NCI-H2029 treated with DMSO at 0.1 percent for 48 hours (cell line): ENCODE measurements at places on chromosomes 13 and 19.

DNA sequence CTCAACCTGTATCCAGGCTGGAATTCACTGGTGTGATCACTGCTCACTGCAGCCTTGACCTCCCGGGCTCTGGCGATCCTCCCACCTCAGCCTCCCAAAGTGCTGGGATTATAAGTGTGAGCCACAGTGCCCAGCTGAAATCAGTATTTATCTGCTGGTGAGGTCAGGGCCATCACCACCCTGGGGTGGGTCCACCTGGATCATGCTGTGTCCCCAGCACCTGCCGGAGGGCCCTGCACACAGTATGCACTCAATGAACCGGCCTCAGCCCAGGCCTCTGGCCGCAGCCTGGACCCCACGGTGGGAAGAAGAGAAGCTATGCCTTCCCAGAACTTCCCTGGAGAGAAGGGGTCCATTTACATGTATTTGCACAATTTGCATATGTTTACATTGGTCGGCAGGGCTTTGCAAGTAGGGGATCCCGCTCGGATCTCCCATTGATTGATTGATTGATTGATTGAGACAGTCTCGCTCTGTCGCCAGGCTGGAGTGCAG lies 2.6 kb upstream of the SLC5A5 start:
- DNase-seq: no peak

DNA sequence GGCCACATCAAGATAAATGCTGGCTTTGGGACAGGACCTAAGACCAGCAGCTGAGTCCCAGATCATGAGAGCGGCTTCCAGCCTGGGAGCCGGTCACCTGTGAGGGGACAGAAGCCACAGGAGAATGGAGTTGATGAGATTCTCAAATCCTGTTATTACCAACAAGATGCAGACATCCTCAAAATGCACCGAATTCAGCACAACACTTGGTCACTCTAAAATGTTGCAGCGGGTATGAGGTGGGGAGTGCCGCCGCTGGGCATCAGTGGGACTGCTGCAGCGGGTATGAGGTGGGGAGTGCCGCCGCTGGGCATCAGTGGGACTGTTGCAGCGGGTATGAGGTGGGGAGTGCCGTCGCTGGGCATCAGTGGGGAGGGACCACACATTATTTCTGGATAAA lies 21.2 kb downstream of the RANBP3 start:
- no peak for DNase-seq

DNA sequence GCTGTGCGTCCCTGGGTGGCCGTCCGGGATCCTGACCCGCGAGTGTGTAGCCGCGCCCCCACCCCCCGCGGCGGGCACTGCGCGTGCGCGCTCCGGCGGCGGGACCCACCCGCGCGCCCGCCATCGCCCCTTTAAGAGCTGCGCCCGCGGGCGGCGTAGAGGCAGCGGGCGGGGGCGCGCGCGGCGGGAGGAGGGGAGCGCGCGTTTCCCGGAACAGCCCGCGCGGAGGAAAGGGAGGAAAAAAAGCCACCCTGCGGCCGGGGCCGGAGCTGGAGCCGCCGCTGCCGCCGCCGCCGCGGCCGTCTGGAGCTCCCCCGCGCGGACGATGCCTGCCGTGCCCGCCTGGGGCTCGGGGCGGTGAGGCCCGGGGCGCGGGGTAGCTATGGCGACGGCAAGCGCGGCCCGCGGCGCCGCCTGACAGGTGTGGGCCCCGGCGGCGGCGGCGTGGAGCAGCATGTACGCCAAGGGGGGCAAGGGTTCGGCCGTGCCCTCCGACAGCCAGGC lies at the start of gene SSBP4:
Gene SSBP4 (plus strand): TSS at position 204 of the 504 bp plus-strand sequence. CDS start 251 bp downstream, at position 455.
- peak; percentile 35 for DNase-seq

DNA sequence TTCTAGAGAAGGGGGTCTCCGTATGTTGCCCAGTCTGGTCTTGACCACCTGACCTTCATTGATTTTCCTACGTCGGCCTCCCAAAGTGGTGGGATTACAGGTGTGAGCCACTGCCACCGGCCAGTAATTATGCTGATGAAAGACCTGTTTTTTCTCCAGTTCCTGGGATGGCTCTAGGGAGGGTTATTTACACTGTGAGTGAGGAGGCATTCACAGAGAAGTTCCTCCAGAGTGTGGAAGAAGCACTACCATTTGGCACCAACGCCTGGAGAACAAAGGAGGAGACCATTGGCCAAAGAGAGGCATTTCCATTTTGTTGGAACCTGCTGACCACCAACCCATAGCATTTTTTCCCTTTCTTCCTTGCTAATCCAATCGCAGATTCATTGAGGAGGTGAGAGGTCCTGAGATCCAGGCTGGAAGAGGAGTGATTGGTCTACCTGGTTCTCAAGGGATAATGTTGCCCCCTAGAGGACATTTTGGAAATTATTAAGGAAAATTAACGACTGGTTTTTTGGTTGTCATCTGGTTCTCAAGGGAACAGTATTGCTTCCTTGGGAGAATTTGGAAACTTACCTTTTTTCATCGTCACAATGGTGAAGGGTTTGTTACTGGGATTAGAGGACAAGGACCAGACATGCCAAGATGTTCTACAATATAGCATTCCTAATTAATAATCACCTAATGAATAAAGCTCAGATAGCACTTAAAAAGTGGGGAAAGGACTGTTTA lies 5.5 kb upstream of the SAE1 start:
- DNase-seq: peak; percentile 80

GRCh38 chr13:101919541-101920181 lies 467.2 kb downstream of the ITGBL1 start:
- no peak for DNase-seq

DNA sequence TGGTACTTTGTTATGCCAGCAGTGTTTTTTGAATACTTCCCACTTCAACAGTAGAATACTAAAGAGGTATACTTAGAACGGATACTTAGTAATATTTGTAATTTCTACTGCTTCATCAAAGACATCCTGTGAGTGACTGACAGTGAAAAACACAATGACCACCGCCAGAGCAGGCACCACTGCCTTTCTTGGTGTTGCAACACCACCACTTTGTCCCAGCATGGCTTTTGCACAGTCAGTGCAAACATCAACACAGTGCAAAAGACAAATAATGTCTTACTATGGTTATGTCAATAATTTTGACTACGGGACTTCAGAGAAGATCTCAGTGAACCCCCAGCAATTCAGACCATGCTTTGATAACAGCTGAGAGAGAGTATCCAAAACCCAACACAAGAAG lies 220.5 kb downstream of the RBM26 start:
- DNase-seq: no peak

GRCh38 chr19:46471116-46471733 lies at the start of gene PNMA8A:
PNMA8A (minus strand) TSS chr19:46471563; CDS start chr19:46471035, 528 bp downstream.
- DNase-seq: peak; percentile 38

DNA sequence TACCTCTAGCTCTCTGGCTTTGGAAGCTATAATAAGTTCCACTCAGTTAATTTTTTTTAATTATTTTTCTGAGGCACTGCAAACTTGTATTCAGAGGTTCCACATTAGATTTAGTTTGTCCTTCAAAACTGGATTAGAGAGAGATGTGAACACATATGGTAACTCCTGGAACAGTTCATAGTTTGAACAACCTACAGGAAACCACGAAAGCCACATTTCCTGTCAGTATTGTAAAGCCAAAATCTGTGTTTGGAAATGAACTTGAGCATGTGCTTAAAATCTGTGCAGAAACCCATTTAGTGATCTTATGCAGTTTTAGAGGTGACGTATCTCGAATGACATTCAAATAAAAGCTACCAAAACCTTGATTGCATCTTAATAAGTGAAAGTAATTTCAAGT lies 1952.0 kb downstream of the OLFM4 start:
- DNase-seq: no peak

DNA sequence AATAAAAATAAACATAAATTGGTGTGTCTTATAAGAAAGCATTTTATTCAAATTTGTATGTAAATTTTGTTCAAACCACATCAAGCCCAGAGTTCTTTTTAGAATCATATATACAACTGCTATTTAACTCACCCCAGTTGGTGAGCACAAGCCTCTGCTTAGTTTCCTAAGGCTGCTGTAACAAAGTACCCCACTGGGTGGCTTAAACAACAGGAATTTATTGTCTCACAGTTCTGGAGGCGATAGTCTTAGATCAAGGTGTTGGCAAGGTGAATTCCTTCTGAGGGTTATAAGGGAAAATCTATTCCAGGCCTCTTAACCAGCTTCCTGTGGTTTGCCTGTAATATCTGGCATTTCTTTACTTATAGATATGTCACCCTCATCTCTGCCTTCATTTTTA lies 1133.5 kb downstream of the OLFM4 start:
- no peak for DNase-seq

DNA sequence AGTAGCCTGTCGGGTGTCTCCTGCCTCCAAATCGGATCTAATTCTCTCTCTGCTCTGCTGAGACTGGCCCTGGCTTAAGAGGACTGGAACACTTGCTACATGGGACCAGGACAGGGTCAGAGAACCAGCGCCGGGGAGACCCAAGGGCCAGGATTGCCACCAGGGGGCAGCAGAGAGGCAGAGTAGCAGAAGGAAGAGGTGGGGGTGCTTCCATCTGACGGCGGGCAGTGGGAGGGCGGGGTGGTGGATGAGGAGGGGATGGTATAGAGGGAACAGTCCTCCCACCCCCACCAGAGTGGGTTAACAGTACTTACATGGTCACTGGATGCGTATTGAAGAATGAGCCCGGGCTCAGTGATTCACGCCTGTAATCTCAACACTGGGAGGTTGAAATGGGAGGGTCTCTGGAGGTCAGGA lies 11.9 kb downstream of the SELENOW start:
- peak; percentile 50 for DNase-seq

- DNase-seq: peak; percentile 69
Observed at GRCh38 chr19:41299755-41300089, 10.2 kb upstream of the CCDC97 start.

GRCh38 chr19:35715981-35716800 lies 1.6 kb upstream of the KMT2B start:
- DNase-seq: no peak

GRCh38 chr13:107330484-107330883 lies 762.5 kb upstream of the ARGLU1 start:
- DNase-seq: no peak

GRCh38 chr13:45082964-45083363 lies 37.3 kb upstream of the GTF2F2 start:
- DNase-seq: no peak

- no peak for DNase-seq
Observed at GRCh38 chr19:35462476-35462953, 14.5 kb downstream of the FFAR2 start.

DNA sequence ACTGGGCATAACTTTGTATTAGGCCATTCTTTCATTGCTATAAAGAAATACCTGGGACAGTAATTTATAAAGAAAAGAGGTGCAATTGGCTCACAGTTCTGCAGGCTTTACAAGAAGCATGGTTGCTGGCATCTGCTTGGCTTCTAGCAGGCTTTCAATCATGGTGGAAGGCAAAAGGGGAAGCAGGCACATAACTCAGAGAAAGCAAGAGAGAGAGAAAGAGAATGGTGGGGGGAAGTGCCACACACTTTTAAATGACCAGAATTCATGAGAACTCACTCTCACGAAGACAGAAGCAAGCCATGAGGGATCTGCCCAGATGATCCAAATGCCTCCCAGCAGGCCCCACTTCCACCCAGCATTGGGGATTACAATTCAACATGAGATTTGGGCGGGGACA lies 179.7 kb downstream of the SPRY2 start:
- DNase-seq: no peak

GRCh38 chr13:46580362-46580839 lies 27.4 kb downstream of the LRCH1 start:
- no peak for DNase-seq

GRCh38 chr19:42480335-42481095 lies 37.8 kb upstream of the CXCL17 start:
- no peak for DNase-seq

- no peak for DNase-seq
Observed at GRCh38 chr13:112071102-112071722, 4.3 kb downstream of the SOX1 start.

GRCh38 chr19:7489609-7490044 lies 792 bp upstream of the PEX11G start:
- no peak for DNase-seq

DNA sequence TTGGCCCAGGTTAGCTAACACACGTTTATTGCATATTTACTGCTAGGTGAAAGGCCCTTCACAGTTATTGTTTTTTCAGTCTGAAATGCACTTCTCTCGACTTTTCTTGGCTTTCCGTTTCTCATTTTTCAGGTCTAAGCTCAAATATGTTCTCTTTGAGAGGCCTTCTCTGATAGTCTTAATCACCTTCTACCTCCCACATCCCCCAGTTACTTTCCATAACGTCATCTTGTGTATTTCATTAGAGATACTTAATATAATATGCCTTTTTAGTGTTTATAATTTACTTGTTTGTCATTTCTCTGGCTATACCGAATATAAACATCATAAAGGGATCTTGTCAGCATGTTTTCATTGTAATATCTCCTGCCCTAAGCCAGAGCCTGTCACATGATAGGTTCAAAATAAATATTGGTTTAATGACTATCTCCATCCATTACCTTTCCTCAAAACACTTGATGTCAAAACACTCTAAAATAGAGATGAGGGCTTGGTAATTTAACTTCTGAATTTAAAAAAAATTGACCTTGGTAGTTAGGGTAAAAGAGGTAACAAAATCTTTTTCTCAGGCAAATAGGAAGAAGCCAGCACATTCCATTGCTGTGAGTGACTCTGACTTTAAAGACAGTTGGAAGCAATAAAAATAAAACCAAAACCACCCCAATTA lies 168.6 kb upstream of the RFC3 start:
- DNase-seq: peak; percentile 69

DNA sequence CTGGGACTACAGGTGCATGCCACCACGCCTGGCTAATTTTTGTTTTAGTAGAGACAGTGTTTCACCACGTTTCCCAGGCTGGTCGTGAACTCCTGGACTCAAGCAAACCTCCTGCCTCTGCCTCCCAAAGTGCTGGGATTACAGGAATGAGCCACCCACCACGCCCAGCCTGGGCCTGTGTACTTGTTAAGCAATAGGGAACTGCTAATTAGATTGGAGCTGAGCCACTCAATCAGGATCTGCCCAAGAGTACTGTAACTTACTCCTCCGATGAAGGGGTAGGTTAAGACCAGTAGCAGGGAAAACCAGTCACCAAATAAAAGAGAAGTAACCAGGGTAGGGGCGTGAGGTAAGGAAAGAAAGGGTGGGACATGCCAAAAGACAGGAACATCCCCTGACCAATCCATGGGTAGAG lies 2.3 kb downstream of the DDX39A start:
- no peak for DNase-seq

GRCh38 chr13:89568276-89568675 lies 1779.2 kb upstream of the MIR17HG start:
- DNase-seq: no peak

GRCh38 chr13:20336761-20337160 lies 104.6 kb upstream of the GJB6 start:
- DNase-seq: no peak

DNA sequence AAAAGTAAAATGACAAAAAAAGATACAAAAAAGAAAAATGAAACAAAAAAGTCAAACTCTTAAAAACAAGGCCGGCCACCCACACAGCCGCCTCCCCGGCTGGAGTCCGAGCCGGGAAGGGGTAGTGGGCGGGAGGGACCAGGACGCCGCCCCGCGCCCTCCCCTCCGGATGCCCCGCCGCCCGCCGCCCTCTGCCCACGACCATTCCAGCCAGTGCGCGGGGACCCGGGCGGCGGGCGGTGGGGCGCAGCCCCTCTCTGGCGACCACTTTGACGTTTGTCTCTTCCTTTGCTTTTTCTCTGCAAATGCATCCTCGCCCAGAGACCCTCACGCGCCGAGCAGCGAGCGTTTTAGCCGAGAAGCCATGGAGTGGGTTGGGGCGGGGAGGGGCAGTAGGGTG lies 28.6 kb downstream of the ZBTB7A start:
- DNase-seq: no peak
